ENCODE measurements at places on chromosomes 5 and 9.

- DNase-seq: no peak
Measured at GRCh38 chr9:124045076-124045829, 33.7 kb downstream of the LHX2 start.

DNA sequence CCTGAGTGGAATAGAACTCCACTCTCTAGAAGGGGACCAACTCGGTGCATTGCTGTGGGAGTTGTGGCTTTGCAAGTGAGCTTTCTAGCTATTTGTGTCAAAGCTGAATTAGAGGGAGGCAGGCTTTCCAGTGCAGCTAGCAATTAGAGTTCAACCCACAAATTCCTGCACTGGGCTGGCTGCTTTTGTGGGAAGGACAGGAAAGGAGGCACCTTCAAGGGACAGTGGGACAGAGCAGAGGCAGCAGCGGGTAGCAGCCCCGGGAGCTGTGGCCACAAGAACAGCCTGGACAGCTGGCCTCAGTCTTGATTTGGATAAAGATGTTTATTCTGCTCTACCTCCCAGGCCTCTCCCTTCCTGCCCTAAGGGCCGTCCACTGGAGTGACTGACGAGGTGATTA is 83.7 kb upstream of the SLIT3 start:
- DNase-seq: no peak

DNA sequence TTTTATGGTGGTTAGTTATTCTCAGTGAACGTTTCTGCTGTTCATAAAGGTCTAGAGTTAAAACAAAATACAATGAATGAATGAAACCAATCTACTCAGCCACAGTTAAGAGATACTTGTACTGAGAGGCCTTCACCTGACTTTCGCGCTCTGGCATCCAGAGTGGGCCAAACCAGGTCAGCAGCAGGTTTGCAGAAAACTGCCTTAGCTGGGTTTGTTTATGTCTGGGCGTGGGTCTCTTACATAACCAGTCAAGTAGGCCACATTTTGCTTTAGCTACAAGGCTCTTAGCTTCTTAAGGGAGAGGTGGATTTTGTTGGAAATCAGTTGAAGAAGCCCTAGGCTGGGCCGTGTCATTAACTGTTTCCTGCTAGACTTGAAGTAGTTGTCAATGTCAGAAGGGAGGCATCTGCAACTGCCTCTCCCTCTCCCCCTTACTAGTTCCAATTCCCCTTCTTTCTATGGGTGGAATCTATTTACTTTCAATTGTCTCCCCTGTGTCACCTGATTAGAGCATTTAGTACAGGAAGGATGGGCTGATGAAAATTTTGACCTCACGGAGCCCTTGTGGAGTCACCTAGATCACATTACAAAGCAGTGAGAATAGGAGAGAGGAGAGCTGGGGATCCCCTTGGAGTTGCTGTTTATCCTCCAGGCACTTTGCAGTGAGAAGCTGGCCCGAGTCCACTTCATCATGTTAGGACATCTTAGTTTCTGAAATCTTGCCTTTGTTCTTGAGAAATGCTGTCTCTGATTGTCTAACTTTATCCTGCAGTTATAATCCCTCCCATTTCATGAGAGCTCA is 200.5 kb downstream of the ARHGEF28 start:
- no peak for DNase-seq

- DNase-seq: no peak
Measured at GRCh38 chr9:75803130-75803529, 87.3 kb upstream of the PCSK5 start.

DNA sequence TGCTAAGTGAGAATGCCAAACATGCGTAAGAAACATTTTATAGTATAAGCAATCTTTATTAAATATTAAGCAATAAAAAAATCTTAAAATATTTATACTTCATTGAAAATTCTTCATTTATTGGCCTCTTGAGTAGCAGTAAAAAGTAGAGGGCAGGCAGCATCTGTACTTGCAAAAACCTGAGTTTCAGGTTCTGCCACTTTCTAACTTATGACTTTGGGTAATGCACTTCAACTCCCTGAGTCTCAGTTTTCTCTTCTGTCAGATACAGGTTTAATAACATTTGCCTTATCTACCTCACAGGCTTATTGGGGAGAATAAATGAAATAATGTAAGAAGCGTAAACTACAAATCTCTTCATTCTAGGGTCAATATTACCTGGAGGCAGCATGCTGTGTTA is 19.8 kb upstream of the MCTP1 start:
- DNase-seq: no peak

Measured in NCI-H774 (cell line).